Caudate nucleus (tissue), 63 donors: ENCODE measurements at places on chromosomes 11 and 22.

GRCh38 chr11:85086504-85087284 lies 540.5 kb downstream of the DLG2 start:
- no peak for DNase-seq

DNA sequence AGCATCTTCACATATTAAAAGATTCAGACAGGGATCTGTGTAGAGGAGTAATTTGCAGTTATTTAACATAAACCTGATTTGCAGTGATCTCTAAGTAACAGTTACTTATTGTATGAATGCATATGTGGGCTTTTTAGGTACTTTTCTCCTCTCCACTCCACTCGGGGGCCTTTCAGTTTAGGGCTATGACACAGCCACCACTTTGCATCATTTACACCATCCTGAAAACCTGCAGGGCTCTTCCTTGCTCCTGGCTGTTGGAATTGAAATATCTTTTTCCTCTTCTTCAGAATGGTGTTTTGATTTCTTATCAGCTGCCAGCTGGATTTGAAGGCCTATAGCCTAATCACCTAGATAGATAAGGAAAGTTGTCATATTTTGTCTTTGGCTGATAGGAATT lies 580.8 kb downstream of the NELL1 start:
- DNase-seq = no peak

- DNase-seq = no peak
Observed at GRCh38 chr11:125226706-125227105, 62.2 kb downstream of the PKNOX2 start.

DNA sequence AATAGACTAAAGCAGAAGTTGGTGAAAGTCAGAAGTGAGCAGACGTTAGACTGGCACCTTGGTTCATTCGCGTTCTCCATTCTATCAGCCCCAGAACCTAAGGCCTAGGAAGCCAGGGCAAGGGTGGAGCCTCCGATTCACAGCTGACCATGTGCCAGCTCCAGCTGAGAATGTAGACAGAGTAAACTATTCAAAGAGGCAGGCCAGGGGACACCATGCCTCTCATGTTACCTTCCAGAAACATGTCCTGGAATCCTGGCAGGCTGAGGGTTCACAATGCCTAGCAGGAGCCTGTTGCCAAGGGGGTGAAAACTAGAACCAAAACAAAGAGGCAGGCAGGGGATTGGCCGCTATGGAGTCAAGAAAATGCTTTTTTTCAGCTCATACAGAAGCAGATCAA lies 224.4 kb upstream of the POU2AF2 start:
- no peak for DNase-seq

DNA sequence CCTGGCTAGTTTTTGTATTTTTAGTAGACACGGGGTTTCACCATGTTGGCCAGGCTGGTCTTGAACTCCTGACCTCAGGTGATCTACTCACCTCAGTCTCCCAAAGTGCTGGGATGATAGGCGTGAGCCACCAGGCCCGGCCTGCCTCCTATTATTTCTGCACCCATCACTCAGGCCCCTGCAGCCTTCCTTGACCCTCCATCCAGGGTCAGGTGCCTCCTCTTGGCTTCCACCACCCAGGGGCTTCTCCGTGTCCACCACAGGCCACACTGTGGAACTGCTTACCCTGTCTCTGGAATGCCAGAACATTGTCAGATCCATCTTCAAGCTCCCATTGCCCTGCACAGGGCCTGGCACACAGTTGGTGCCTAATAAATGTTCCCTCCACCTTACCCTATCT lies 75.4 kb upstream of the RTL6 start:
- no peak for DNase-seq

- DNase-seq = no peak
Observed at GRCh38 chr22:20206709-20207215, 55.9 kb upstream of the CCDC188 start.

GRCh38 chr11:76361776-76362175 lies 19.2 kb downstream of the THAP12 start:
- no peak for DNase-seq

- no peak for DNase-seq
Observed at GRCh38 chr22:46001046-46001425, 24.1 kb upstream of the WNT7B start.

DNA sequence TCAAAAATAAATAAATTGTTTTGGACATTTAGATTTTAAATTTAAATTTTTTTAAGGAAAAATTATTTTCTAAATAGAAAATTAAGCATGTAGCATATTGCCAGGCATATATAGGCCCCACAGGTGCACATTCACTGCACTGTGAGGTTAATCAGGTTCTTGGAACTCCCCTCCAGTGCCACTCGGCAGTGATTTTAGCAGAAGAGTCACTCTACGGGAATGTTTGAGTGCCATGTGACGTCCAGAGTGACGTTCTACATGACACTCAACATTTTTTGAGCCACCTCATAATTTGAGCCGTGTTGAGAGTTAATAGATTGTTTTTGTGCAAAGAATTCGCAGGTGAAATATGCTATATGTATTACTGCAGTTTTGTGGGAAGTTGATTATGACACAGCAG lies 77.4 kb downstream of the SWAP70 start:
- DNase-seq = no peak

- DNase-seq = peak; percentile 73
Observed at GRCh38 chr11:131246663-131247062, 123.8 kb upstream of the NTM start.

DNA sequence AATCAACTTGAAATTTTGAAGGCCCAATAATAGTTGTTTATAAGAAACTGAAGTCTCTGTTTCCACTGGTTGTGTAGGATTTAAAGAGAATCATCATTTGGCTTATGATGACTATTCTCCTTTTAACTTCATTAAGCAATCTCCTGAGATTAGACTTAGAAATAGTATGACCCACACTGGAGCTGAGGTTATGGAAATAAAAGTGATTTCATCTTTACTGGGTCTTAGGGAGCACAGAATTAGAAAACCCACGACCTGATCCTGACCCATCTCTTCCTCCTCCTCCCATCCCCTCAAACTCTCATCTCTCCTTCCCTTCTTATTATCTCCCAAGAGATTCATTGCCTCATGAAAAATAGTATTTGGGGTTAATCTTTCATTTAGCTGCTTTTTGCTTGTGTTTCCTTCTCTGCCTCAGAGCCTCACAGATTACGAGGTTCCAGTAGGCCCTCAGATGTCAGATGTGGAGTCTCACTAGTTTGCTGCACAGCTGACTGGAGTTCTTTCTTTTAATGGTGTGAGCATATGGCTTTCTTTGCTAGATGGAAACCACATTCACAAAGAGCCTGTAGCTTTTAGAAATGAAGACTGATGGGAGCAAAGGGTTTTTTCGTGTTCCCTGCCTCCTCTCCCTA lies 85.0 kb downstream of the ALX4 start:
- no peak for DNase-seq

GRCh38 chr22:43827003-43827735 lies 15.1 kb upstream of the EFCAB6 start:
- no peak for DNase-seq

- no peak for DNase-seq
Observed at GRCh38 chr11:1153951-1154493, 3.7 kb upstream of the MUC5AC start.

GRCh38 chr11:45665933-45666647 lies 668 bp upstream of the CHST1 start:
- DNase-seq = no peak

- DNase-seq = no peak
Observed at GRCh38 chr11:44885919-44886789, 64.5 kb downstream of the TP53I11 start.

DNA sequence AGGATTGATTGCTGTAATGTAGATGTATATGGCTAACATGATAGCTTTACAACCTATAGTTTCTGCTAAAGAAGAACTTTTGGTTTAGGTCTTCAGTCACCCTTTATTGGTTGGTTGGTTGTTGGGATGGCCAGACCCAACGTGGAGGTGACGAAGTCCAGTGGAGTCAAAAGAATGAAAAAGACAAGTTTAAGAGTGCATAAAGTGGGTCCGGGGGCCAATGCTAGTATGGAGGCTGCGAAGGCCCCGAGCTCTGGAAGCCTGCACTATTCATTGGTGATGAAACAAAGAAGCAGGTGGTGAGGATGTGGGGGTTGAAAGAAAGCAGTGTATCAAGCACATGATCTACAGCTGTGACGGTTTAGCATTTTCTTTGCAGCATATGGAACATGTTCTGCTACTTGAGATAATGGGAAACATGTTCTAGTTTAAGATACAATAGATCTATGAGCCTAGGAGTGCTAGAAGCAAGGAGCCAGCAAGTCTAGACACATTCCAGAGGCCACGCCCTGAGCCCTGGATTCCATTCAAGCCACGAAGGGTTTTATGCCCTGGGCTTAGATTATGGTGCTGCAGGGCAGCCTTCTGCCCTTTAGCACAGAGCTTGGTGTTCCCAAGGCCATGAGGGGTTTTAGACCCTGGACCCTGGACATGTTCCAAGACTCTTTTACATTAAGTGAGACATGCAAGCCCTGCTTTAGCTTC lies 6.3 kb downstream of the TCP11L1 start:
- no peak for DNase-seq

DNA sequence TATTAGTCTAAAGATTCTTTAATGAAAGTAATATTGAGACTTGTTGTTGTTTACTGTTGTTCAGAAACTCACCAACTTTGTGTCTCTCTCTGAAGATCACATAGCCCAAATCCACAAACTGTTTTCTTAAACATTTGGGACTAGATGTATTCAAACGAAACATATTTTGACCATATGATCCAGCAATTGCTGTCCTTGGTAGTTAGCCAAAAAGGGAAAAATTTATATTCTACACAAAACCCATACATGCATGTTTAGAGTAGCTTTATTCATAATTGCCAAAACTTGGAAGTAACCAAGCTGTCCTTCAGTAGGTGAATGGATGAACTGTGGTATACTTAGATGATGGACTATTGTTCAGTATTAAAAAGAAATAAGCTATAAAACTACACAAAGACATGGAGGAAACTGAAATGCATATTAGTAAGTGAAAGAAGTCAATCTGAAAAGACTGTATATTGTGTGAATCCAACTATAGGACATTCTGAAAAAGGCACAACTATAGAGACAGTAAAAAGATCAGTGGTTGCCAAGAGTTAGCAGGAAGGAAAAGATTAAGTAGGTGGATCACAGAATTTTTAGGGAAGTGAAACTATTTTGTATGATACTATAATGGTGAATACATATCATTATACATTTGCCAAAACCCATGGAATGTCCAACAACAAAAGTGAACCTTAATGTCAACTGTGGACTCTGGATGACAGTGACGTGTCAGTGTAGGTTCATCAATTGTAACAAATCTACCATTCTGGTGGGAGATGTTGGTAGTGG lies 442.9 kb downstream of the INSC start:
- DNase-seq = no peak

DNA sequence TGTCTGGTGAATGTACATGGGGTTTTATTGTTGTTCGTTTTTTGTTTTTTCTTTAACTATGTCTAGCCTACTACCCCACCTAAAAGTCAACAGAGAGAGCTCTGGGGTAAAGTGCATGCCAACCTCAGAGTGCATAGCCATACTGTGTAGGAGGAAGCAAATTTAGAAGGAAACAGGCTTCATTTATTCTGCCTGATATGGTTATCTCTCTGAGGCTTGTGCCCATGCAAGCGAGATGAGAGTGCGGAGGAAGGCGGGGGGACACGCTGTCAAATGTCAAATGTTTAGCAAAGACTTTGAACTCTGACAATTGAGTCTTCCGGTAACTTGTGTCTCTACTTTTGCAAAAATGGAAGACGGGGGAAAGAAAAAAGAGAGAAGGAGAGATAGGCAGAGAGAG lies 295.5 kb downstream of the ETS1 start:
- no peak for DNase-seq

DNA sequence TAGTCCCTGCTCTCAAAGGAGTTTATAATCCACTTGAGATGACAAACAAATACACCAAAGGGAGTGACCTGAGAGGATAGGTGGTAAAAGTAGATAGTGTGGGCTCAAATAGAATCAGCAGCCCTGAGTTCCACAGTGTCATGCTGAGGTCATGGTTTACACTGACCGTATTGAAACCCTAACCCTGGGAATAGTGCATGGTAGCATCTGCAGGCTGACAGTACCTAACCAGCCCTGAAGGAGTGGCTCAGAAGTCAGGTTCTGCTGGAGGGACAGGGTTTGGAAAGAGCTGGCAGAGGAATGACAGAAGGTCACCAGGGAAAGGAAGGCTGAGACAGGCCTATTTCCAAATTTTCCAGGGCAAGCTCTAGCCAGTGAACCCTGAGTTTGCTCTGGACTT lies 9.2 kb upstream of the TMPRSS5 start:
- no peak for DNase-seq

DNA sequence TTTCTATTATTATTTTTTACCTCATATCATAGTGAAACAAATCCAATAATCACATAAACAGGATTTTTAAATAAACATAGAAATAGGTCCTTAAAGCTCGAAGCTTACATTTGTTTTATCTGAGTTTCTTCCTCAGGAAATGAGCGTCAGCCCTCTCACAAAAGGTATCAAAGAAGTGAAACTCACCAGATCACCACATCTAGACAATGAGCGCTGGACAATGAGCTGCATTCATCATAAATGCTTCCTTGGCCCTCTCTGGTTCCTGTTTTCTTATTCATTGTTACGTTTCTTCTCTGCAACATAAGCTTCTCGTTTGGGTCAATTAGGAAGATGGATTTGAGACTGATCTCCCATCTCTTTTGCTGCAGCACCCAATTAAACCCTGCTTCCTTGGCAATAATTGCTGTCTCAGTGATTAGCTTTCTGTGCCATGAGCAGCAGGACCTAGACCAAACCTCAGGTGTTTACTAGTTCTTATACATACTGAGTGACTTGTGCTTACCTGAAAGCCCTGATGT lies 649.9 kb upstream of the LUZP2 start:
- no peak for DNase-seq

- DNase-seq = no peak
Observed at GRCh38 chr11:129312730-129313503, 62.7 kb upstream of the BARX2 start.

DNA sequence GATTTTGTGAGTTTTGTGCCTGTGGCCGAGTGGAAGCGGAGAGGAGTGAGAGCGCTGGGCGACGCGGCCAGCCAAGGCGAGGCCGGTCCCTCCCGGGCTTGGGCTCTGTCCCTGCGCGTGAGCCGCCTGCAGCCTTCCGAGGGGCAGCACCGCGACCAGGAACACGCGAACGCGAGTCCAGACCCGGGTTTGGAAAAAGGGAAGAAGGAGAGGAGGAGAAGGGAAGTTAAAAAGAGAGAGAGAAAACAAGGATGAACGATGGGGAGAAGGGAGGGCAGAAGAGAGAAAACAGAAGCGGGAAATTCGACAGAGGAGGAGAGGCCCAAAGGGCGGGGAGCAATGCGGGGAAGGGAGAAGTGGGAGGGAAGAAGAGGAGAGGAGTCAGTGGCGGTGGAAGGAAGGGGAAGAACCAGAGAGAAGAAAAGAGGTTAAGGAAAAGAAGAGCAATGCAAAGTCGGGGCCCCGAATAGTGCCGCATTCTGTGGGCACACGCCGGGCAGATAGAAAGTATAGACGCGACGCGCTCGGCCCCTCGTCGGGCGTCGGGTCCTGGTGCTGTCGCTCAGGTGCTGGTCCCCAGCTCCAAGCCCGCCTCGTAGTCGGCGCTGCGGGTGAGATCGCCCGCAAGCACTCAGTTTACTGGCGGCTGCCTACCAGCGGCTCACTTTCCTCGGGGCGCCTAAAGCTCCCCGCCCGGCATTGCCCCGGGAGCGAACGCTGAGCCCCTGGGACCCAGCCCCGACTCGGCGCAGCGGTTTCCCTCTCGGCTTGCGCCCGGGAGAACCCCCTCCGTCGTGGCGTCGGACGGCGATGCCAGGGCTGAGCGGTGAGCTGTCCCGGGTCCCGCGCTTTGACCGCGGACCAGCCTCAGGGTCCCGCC lies 2.8 kb upstream of the BARX2 start:
- DNase-seq = no peak
